Right renal pelvis (tissue), 4 donors: ENCODE measurements at places on chromosomes 12 and 14.

GRCh38 chr12:31531893-31532292 is 59.0 kb downstream of the DENND5B start:
- DNase-seq = no peak

GRCh38 chr12:27285403-27285802 is 41.3 kb downstream of the STK38L start:
- DNase-seq = no peak

DNA sequence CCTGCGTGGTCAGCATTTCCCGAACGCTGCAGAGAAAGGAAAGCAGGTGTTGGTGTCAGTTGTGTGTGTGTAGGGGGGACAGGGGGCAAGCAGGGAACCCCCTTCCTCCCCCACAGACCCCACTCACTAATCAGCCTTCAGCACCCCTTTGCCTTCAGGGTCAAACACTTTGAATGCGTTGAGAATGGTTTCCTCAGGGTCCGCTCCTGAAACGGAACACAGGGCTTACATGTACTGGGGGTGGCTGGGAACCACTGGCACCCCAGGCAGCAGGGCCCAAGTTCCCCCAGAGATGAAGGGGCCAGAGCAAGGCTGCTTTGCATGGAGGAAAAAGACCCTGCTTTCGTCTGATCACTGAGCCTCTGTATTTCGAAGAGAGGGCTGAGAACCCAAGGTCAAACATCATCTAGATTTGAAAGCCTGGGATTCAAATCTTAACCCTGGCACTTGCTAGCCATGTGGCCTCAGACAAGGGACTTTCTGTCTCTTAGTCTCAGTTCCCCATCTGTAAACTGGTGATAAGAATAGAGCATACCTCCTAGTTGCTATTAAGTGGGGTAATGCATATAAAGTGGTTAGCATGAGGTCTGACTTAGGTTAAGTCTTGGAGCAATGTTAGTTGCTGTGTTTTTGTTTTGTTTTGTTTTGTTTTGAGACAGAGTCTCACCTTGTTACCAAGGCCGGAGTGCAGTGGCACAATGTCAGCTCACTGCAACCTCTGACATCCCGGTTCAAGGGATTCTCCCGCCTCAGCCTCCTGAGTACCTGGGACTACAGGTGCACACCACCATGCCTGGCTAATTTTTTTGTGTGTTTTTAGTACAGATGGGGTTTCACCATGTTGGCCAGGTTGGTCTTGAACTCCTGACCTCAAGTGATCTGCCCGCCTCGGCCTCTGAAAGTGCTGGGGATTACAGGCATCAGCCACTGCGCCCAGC is 7.0 kb downstream of the MYL2 start:
- DNase-seq = no peak

DNA sequence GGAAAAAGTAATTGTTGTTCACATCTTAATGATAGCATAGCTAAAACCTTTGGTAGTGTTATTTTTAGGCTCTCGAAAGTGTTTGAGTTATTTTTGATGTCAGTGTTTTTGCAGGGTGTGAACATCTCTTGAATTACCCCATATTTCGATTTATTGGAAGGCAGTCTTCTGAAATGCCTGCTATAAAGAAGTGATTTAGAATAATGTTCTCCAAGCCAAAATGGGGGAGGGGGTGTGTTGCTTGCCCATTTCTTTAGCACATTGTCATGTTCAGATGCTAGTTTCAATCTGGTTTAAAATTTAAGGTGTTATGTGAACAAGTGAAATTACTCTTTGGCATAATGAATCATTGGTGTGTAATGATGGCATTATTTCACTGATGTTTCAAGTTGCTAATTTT is 110.6 kb downstream of the SYNE2 start:
- DNase-seq = no peak

DNA sequence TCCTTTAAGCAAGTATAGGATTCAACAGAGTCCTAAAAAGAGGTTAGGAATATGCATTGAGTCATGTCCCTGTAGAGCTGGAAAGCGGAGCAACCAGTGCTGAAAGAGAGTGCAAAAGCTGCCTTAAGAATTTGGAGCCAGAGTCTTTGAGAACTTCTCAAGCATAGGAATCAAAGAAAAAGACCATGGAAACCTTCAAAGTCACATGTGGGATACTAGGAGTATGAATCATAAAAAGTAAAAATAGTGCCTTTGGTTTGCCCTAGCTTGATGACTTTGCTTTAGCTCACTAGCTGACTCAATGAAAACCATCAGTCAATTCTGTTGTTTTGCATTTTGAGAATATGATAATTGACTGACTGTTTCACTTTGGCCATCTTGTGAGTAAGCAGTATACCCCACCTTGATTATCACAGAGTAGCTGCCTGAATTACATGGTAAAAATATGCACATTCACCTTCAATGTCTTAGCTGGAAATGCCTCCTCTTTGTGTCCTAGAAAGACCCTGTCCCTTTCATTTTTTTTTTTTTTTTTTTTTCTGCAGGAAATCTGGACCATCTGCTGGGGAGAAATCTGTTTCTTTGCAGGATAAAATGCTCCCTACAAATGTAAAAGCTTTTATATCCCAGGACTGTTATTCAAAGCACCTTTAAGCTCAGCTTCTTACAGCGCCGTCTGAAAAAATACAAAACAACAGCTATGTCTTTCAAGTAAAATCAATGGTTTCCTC is 248.6 kb upstream of the KRR1 start:
- DNase-seq = no peak

- no peak for DNase-seq
These were observed 35.1 kb downstream of the PAPLN start for GRCh38 chr14:73272393-73272792.

DNA sequence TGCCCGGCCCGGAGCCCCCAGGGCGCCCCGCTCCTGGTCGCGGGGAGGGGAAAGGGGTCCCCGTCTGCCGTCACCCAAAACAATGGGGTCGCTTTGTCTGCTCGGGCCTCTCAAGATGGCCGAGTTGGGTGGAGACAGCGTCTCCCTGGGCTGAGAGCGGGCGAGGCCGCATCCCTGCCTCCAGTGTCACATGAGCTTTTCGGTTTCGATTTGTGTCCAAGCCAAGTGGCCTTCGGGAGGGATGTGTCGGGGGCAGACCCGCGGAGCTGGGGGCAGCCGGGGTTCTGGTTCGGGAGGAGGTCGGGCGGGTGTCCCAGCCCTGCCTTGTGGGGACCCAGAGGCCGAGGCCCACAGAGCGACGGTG is 790 bp downstream of the DYNC1H1 start:
- no peak for DNase-seq

- DNase-seq = no peak
These were observed 120.9 kb downstream of the TMEM132C start for GRCh38 chr12:128387811-128388422.

DNA sequence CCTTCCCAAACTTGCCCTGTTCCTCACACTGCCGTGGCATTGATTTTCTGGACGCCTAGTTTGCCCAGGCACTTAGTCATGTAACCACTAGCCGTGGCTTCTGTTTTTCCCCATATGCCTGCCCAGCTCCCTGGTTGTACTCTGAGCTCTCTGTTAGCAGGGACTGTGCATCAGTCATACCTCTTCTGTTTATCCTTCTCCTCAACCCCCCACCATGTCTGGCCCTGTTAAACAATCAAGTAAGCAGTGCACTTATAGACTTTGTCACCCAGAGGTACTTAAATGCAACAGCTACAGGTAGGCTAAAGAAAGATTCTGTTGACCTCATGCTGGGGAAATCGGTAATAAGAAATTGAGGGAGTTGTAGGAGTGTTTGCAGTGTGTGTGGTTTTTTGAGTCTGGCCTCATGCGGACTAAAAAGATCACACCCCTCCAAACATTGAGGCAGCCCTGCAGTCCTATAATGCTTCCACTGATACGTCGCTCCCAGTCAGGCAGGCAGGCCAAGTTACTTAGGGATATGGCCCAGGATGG is 17.0 kb downstream of the UBE3B start:
- DNase-seq = no peak

GRCh38 chr14:23145794-23146350 is 26.8 kb upstream of the CEBPE start:
- DNase-seq = no peak

GRCh38 chr12:87441511-87441910 is 587.7 kb downstream of the C12orf50 start:
- DNase-seq = no peak

DNA sequence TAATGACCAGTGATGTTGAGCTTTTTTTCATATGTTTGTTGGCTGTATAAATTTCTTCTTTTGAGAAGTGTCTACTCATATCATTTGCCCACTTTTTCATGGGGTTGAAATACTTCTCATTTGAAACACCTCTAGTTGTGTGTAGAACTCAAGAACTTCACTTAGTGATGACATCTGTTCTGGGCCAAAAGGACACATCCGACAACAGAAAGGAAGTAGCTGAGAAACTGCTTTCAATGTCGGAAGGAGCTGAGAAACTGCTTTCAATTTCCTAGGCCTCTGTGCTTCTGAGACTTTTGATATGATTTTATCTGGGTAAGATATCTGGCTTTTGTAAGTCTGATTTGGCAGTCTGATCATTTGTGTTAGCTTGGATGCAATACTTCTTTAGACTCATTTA is 635.3 kb downstream of the TMTC2 start:
- no peak for DNase-seq

GRCh38 chr14:39169541-39169900 is 612 bp downstream of the TRAPPC6B start:
- no peak for DNase-seq

DNA sequence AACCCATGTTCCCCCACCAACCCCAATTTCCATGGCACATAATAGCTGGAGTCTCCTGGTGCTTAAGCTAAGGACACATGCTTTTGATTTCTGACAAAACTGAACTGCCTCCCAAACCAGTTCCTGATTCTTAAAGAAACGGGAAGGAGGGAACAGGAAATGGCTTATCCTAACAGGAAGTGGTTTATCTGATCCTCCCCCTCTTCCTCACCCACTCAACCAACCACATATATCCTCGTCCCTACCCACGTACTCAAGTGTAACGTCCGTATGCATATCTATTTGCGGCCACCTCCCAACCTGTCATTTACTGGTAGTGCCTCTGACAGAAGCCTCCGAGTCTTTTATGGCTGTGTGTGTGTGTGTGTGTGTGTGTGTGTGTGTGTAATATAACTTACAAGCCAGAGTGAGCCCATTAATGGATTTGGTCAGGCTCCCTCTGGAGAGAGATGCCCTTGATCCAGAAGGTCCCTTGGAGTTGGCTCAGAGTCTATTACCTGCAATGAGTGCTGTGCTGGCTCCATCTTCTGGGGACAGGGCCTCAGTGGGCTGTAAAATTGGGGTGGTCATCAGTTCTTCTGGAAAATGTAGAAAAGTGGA is 7.7 kb downstream of the DAZAP2 start:
- DNase-seq = no peak

DNA sequence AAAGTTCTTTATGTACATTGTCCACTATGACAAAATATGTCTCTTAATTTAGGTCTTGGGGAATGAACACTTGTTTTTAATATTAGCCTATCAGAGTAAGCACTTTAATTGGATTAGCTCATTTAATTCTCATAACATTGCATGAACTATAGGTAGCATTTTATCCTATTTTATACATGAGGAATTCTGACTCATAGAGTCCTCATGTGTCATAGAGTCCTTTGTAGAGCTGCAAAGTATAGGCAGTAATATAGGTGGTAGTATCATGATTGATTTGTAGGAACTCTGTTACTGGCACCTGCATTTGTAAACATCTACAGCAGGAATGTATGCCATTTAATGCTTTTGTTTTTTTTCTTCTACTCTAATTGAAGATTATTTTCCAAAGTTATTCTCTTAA is 96.0 kb downstream of the GPHN start:
- DNase-seq = no peak

- DNase-seq = no peak
These were observed 77.3 kb upstream of the SLC38A4 start for GRCh38 chr12:46903058-46903457.

DNA sequence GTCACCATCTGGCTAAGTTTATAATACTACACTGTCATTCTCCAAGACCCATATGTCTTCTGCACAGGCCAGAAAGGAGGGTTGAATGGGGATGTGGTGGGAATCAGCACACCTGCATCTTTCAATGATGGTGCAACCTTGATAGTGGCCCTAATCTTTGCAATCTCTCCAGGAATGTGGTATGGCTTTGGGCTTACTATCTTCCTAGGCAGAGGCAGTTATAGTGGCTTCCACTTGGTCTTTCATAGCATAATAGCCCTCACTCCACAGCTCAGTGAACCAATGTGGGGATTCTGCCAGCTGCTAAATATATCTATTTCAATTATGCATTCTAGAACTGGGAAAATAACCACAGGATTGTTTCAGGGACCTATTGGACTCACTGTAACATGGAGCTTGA is 61.8 kb upstream of the ATP2B1 start:
- no peak for DNase-seq

GRCh38 chr12:27667540-27667939 is 28.7 kb upstream of the REP15 start:
- no peak for DNase-seq

- no peak for DNase-seq
These were observed 850 bp upstream of the ZNF385A start for GRCh38 chr12:54385251-54385914.

GRCh38 chr14:39247256-39247655 is 13.5 kb downstream of the MIA2 start:
- DNase-seq = no peak

DNA sequence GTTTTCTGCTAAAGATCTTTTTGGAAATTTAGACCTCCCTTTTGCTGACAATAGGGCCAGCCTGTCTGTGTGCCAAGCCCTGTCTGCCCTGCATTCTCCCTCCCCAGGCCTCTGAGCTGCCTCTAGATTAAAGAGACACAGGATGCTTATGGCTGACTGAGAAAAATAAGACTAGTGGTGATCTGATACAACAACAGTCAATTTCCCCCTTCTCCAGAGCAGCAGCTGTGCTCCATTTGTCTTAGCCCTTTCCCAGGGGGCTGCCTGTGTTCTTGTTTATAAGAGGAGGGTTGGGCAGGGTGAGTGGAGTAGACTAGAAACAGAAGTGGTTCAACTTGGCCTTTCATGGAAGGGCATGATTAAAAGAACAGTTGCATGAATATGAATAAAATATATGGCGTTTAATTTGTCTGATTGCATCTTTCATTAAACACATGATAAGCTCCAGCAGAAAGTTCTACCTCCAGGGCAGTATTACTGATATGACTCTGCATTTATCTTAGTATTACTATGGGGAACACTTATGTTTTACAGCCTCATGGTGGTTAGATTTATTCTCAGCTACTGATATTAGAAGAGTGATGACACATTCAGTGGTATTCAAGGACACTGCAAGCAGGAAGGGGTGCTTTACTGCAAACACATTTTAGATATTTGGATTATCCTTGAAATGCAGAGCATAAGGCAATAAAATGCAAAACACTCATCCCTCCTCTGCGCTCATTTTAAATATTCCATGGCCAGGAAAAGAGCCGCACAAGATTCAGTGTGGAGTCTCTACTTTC is 150.2 kb upstream of the CLEC14A start:
- no peak for DNase-seq

- no peak for DNase-seq
These were observed 13.8 kb upstream of the NEK9 start for GRCh38 chr14:75140620-75141019.

GRCh38 chr12:3083921-3084347 is 6.8 kb downstream of the TSPAN9 start:
- DNase-seq = no peak

DNA sequence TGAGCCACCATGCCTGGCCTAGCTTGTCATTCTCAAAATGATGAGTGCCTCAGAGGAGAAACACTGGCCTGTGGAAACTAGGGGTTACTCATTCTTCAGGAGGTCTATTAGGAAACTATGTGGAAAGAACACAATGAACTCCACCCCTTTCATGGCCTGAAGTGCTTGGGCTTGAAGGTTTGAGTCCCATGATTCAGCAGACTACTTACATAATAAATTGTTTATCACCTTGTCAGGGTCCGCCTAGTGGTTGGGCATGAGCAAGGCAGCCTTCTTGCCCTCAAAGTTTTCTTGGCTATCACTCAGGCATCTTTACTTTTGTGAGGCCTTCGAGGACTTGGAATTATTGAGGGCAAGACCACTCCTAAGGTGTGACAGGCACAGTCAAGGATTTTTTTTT is 251.2 kb downstream of the ACSS3 start:
- no peak for DNase-seq
